CD4-positive, alpha-beta T cell (primary cell): ENCODE measurements at places on chromosomes 3 and 15. TPM values are rescaled to one million over a fixed set of nuclear protein-coding genes. Genes with fewer than 3 reads are reported as not detected.

GRCh38 chr15:49229922-49230321 lies 59.9 kb downstream of the GALK2 start:
- H3K4me1 ChIP-seq, result peaks cover 6% of the 10 kb centered on the region
- DNase-seq, result no peak
- peaks cover 8% of the 10 kb centered on the region for H3K36me3 ChIP-seq
- no peak overlapping the region for H3K27ac ChIP-seq

The MASP1 gene
- total RNA-seq, result not detected

DNA sequence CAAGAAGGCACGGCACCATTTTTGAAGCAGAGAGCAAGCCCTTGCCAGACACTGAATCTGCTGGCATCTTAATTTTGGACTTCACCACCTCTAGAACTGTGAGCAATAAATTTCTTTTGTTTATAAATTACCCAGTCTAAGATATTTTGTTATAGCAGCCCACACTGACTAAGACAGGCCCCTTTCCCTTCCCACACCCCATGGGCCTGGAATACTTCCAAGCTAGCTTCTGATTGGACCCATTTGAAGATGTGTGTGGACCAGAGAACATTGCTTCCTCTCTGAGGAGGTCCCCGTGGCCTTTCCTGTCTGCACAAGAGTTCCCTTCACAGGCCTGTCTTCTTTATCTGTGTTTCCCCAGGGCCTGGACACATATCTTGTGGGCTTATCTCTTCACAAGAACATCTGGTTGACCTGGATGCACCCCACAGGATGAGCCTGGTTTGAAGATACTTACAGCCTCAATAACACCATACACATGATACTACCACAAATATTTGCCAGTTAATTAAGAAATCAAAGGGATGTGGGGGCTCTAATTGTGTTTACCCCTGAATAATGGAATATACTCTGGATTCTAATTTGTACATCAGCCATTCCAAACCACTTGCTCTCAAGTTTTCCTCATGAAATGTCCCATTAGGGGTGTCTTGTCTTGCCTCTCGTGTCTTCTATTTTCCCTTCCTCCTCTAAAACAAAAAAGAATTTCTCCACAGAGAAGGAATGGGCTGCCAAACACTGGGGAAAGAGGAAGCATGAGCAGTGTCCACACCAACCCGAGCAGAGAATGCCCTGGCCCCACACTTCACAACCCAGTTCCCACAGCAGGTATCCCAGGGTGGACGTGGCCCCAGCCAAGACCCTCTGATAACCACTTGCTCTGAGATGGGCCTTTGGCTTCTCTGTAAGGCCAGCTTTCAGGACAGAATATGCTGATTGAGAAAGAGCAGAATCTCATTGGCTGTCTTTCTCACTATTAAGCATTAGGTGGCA lies 42.5 kb downstream of the GLB1 start:
- H3K36me3 ChIP-seq, result peaks cover 34% of the 10 kb centered on the region
- peaks cover 73% of the 10 kb centered on the region for H3K4me1 ChIP-seq
- DNase-seq, result no peak
- peak overlapping the region; percentile 21 for H3K4me3 ChIP-seq
- H3K27ac ChIP-seq, result peak overlapping the region; percentile 34
- H3K27me3 ChIP-seq, result no peaks in the 10 kb centered on the region

The ESYT3 gene
- 0.22 TPM for total RNA-seq

The KNG1 gene
- total RNA-seq, result not detected

GRCh38 chr3:197518881-197519421 lies 36.8 kb downstream of the BDH1 start:
- peaks cover 11% of the 10 kb centered on the region for H3K4me1 ChIP-seq
- H3K36me3 ChIP-seq, result peaks cover 23% of the 10 kb centered on the region
- H3K4me3 ChIP-seq, result no peak overlapping the region
- DNase-seq, result no peak

The CAMK2N2 gene
- total RNA-seq, result not detected

The EIF1B gene
- total RNA-seq, result 120 TPM

The HIGD2B gene
- total RNA-seq, result 0.28 TPM

The MKRN3 gene
- 3.1 TPM for total RNA-seq

The TFG gene
- 58.8 TPM for total RNA-seq

The C2CD4A gene
- total RNA-seq, result 0.19 TPM
